ENCODE measurements at places on chromosomes 12 and 14.

DNA sequence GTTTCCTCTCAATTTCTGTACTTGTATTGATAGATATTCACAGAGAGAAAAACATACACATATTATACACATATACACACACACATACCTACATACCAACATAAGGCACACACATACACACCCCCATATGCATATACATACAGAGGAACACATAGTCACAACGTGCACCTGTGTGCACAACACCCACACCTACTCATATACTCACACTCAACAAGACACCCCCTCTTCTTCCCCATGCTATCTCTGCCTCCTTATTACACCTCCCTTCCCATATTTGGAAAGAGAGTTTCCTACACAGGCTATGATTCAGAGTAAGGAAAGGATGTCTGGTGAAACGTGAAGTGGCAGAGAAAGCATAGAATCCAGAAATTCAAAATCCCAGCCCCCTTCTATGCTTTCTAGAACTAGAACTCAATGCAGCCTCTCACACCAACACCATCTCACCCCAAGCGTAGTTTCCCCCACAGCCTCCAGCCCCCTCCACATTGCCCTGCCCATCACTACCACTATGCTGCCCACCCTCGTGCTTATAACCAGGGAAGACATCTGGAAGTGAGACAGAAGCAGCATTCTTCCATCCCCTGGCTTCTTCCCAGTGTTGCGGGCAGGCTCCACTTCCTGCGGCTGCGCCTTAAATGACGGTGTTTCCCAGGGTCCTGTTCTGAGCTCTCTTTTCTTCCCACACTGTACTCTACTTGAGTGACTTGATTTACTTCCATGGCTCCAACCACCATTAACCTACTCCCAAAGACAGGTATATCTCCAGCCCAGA, 2.4 kb downstream of the RNASE8 start:
- no peak for DNase-seq

- no peak for DNase-seq
Measured at GRCh38 chr12:11524446-11524845, 125.0 kb upstream of the ETV6 start.

- DNase-seq = no peak
Measured at GRCh38 chr14:97513891-97514290, 716.7 kb downstream of the VRK1 start.

- no peak for DNase-seq
Measured at GRCh38 chr12:132157733-132158409, 13.6 kb downstream of the NOC4L start.

DNA sequence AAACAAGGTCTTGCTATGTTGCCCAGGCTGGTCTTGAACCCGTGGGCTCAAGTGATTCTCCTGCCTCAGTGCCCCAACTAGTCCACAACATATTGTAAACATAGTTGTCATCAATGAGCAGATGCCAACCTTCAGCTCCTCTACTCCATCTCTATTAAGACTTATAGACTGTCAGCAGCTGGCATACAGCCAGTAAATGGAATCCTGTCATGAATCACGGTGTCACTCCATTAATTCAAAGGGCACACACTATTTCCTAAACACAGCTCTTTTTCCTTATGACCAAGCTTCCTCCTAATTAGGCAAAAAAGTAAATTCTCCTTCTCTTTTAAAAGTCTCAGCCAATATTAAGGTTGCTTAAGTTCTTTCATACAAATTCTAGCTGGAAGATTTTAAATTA, 111.2 kb downstream of the ITPR2 start:
- DNase-seq = no peak

All from progenitor cell of endocrine pancreas (in vitro differentiated cells).